ENCODE measurements at places on chromosomes 12 and 14. TPM values are rescaled to one million over a fixed set of nuclear protein-coding genes. Genes with fewer than 3 reads are reported as not detected.

DNA sequence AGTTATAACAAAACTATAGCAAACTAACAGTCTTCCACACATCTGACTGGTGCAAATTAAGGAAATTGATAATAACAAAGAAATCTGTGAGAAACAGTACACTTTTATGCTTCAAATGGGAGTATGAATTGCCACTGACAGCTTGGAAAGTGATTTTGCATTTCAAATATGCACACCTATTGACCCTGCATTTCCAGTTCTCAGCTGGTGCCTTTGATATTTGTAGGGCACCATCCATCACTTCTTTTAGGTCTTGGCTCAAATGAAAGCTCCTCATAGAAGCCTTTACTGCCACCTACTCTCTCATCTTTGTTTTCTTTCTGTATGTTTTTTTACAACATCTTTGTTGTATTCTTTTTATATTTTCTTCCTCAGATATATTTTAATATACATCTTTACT, 125.1 kb downstream of the ST8SIA1 start:
- peak; percentile 20 for DNase-seq

DNA sequence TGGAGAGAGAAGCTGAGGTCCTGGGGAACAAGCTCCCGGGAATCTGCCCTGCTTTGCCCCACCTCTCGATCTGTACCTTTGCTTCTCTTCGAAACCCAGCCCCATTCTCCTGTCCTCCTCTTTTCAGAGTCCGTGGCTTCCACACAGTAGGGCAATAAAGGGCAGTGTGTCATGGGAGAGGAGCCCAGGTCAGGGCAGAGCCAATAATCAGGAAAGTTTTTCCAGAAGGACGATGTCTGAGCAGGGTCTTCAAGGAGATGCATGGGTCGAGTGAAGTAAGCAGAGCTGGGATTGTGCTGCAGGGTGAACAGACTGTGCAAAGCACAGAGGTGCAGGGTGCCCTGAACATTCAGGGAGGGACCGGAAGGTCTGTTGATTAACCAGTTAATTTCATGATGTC, 22.1 kb upstream of the SERPINA4 start:
- no peak for DNase-seq

DNA sequence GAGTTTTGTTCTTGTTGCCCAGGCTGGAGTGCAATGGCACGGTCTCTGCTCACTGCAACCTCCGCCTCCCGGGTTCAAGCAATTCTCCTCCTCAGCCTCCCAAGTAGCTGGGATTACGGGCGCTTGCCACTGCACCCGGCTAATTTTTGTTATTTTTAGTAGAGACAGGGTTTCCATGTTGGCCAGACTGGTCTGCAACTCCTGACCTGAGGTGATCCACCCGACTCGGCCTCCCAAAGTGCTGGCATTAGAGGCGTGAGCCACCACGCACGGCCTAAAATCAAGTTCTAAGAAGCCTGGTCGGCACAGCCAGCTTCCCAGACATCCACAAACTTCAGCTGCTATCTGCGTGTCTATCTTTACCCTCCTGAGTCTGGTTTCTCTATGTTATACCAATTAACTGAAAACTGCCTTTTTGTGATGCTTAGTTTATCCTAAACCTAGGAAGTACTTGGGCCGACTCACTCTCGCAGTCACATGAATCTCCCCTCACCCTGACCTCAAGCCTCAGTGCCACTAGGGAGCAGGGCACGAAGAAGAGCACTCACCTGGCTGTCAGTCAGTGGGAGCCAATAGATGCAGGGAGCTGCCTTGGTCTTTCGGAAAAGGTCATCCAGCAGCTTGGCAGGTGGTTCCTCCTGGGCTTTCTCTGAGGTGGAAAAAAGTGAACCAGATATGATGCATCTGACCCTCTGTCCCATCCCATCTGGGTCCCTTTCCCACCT, 3.4 kb upstream of the CDH24 start:
- DNase-seq = no peak

DNA sequence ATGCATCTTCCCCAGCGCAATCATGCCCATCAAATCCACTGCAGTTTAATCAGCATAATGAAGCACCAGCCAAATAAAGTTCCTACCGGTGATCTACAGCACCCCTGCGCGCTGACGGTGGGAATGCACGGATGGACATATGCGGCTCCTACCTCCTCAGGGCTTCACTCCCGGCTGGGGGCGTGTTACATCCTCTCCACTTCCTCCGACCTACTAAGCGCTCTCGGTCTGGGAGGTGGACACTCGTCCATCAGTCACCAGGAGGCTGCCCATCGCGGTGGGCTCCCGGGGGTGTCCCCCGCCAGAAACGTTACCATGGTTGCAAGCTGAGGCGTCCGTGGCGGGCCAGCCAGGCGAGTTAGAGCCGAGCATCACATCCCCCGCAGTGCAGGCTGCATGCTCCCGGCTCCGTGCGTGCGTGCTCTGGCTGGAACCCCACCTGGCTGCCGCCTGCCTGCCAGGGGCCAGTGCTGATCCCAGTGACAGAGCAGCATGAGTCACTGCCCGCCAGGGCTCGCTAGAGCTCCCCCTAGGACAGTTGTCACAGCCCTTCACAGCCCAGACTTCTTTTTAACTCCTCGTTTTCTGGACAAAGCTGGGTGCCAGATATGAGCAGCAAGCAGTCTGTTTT, 73.0 kb downstream of the CIT start:
- DNase-seq = peak; percentile 93

DNA sequence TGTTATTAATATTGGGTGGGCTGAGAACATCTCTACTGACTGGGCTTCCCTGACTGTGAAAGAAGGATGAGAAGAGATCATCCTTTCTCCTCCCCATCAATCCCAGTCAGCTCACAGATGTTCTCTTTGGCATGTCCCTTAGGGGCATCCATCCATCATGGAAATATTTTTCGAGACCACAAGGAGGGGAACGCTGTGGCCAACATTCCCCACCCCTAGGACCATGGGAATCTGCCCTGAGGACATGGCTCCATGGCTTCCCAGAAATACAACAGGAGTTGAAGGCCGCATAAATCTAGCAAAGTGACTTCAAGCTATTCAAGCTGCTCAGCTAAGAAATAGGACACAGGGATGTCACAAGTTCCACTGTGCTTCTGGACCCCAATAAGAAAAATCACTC, 456.8 kb downstream of the MED13L start:
- DNase-seq = no peak

GRCh38 chr12:955939-956338, 6.4 kb upstream of the RAD52 start:
- DNase-seq = no peak

TEAD4 gene
- total RNA-seq = 2.7 TPM

DNA sequence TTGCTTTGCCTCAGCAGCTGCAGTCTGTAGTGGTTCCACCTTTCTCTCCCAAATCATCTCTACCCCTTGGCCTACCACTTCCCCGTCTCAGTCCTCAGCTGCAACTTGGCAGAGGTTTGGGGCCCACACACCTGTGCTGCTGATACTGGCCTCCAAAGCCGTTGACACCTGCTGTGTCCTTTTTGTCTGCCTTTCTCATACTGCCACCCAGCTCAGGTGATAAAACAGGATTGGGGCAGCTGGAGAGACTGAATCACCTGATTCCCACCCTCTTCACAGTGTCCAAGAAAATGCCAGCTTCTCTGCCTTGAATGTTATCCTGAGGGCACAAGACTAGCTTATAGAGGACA, 103.7 kb downstream of the ETV6 start:
- no peak for DNase-seq

- DNase-seq = peak; percentile 9
Observed at GRCh38 chr12:21324551-21324950, 10.2 kb downstream of the SLCO1A2 start.

DAO gene
- 0.40 TPM for total RNA-seq

AP1G2 gene
- total RNA-seq = 35.5 TPM

- no peak for DNase-seq
Observed at GRCh38 chr12:19963972-19964371, 404.4 kb upstream of the PDE3A start.

GSG1 gene
- total RNA-seq = not detected

GRCh38 chr14:33070475-33070874, 131.8 kb downstream of the NPAS3 start:
- DNase-seq = no peak

GNPNAT1 gene
- total RNA-seq = 11.1 TPM

DNA sequence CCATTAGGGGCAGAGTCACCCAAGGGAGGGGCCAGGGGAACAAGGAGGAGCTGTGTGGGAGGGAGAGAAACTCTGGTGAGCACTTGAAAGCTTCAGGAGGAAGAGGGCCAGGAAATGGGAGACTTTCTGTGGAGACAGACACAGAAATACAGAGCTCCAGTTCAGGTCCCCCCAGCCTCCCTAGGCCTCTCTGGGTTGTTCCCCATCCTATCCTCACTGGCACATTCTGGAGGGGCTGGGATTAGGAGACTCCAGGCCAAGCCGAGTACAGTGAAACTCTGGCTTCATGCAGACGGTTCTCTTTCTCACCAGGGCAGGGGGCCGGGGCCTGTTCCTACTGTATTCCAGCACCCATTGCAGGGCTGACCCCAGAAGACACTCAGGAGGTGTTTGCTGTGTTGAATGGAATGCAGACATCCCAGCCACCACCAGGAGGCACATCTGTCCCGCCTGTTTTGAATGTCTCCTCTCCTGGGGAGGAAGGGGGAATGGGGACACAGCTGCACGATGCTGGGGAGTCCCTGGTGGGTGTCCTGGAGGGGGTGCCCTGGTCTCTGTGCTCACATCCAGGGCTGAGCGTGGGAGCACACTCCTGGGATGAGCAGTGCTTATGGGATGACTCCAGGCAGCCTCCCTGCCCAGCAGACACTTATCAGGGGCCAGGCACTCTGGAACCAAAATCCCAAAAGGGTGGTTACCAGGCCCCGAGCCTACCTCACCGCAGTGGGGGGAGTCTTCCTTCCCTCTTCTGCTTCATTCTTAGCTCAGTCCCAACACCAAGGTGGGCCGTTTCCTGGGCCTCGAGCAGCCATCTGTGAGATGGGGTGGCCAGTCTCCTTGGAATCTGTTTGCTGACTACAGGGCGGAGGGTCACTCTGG, 5.5 kb upstream of the KRT84 start:
- no peak for DNase-seq

GRCh38 chr12:40222247-40222646, 2.5 kb upstream of the LRRK2 start:
- no peak for DNase-seq

SAV1 gene
- 30.2 TPM for total RNA-seq

DNA sequence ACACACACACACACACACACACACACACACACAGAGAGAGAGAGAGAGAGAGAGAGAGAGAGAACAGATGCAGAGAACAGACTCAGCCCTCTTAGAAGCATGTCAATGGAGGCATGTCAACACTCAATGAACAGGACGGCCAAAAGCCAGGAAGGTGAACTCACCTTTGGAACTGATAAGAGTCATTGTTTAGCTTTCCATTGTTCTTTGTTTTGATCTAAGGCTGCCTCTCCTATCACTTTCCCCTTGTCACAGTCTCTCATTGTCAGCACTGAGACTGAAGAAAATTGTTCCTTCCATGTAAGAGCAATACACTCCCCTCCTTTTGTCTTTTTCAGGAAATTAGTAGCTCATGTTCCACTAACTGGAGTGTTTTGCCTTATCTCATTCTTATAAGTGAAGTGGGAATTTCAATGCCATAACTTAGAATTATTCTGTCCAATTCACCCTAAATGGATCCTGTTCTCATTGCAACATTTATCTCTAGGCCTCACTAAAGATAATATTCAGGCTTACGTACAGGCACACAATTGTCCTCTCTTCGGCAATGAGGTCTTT, 218.0 kb downstream of the DUSP6 start:
- DNase-seq = no peak

- DNase-seq = no peak
Observed at GRCh38 chr14:99212646-99213045, 59.4 kb downstream of the BCL11B start.

DNA sequence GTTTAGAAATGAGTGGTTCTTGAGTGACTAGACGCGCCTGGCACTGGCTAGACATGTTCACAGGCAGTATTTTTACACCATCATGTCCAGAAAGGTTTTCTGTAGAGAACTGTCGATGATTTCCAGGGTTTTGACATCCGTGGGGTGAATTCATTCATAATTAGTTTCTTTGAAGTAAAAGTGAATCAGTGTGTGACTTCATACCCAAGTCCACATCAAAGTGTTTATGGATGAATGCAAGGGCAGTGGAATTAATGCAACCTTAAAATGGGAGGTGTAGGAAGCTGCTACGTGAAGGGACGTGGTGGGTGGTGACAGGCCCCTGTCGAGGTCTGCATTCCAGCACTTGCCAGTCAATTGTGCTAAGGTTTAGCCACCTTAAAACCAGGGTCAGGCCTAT, 38.4 kb upstream of the ELK3 start:
- DNase-seq = no peak

DNA sequence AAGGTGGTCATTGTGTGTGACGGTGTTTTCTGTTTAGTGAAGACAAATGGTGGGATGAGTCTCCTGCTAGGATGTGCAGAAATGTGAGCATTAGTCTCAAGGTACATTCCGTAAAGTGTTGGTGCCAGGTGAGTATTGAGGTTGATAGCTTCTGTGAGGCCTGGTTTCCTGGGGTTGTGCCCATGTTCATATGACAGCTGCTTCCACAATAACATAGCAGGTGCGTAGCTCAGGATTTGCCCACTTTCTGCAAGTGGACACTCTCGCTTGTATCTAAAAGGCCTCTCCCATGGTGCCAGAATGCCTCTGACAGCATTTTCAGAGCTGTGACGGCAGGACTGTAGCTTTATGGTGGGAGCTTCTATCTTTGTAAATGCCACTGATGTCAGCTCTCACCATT, 832.0 kb downstream of the DIO2 start:
- DNase-seq = no peak

GRCh38 chr12:106551410-106551809, 31.4 kb upstream of the RFX4 start:
- no peak for DNase-seq

DNA sequence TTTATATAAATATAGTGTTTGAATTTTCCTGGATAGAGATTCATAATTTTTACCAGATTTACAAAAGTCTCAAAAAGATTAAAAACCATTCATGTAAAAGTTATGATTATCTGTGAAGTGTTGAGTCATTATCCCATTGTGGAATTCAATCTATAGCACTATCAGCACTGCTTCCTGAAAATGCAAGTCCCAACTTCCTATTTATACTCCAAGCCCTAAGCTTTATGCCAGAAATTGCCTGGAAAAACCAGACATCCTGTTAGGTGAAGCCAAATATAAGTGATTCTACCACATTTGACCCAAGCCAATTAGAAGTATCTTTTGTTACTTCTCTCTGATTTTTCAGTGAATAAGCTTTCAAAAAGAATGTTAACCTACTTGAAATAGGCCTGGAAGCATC, 129.1 kb downstream of the GPR135 start:
- no peak for DNase-seq

- no peak for DNase-seq
Observed at GRCh38 chr14:66403183-66403582, 83.0 kb upstream of the CCDC196 start.

DNA sequence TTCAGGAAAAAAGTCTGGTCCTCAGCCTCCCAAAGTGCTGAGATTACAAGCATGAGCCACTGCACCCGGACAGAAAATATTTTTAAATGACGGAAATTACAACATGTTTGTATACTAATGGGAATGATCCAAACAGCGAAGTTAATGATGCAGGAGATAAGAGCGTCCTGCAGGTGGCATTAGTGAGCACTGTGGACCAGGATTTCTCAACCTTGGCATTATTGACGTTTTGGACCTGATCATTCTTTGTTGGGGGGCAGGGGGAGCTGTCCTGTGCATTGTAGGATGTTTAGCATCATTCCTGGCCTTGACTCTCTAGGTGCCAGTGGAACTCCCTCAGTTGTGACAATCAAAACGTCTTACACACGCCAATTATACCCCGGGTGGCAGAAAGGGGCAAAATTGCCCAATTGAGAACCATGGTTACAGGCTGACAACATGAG, 34.1 kb downstream of the SCFD1 start:
- peak; percentile 52 for DNase-seq

AGAP2 gene
- 13.0 TPM for total RNA-seq

GRCh38 chr14:103281496-103282231, 52.4 kb upstream of the EIF5 start:
- DNase-seq = no peak

Data from spinal cord (tissue), 10 donors.